Urothelium cell line (cell line): ENCODE measurements at places on chromosomes 4 and X.
A peak's percentile ranks its signal among the peaks of the same experiment; 100 is the strongest.

- no peak for DNase-seq
Observed at GRCh38 chr4:47784222-47784621, 53.6 kb downstream of the CORIN start.

DNA sequence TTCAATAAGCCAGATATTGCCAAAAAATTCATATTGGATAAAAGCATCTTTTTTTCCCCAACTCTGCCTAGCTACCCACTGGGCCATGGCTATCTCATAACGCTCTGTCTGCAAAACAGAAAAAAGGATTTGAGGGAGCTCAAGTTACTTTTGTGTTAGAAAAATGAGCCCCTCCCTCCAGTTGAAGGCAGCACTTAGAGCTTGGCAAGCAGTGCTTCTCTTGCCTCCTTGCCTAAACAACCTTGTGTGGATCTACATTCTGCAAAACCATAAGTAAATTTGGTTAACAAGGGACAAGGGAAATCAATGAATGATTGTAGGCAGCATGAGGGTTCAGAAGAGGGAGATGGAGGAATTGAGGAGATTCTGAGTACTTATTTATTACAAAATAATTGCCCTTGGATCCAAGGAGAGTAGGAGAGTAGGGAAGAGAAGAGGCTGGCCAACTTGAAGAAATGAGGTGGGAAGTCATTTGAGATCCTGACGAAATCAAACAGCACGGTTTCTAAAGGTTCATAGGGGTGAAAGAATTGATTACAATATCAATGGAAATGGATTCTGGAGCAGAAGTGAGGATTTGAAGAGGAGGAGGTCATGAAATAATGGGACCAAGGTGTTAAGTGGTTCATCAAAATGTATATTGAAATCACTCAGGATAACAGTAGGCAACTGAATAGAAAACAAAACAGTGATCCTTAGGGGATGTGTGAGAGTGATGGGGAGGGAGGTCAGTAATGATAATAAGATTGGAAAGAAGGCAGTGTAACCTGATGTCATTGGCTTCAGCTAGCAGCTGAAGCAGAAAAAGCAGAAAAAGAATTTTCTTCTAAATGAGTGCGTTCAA lies 434.8 kb upstream of the IGFBP7 start:
- no peak for DNase-seq

- DNase-seq, result no peak
Observed at GRCh38 chr4:153383131-153383530, 38.6 kb downstream of the MND1 start.

DNA sequence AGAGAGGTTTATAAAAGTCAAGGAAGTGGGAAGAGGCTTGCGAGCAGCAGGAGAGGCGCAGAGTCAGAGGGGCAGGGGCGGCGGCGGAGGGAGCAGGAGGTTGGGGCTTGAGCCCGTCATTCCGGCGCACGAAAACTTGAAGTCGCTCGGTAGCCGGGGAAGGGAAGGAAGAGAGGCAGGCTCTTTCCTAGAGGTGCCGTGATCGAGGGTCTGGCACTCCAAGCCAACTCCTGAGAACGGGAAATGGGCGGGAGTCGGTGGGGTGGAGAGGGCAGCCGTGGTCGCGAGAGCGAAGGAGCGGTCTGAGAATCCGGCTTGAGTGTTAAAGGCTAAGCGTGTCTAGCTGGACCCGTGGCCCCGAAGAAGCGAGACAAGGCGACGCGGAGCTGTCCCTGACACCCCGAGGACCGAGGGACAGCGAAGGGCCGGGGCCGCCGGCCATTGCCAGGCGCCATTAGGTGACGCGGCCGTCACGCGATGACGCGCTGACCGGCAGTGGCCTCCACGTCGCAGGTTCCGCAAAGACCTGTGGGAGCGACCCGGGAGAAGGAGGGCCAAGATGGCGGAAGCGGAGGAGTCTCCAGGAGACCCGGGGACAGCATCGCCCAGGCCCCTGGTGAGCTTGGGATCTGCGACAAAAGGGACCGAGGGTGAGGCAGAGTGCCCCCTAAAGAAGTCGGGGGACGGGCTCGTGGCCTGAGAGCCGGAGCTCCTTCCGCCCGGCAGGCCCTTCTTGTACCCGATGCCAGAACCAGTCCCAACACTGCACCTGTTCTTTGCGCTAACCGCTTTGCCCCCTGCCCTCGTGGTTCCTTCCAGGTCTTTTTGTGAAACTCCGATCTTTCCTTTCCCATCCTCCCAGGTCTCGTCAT lies at the start of gene YIPF6:
Gene YIPF6 (plus strand): TSS at position 544 of the 872 bp plus-strand sequence. CDS start 16 bp downstream, at position 560.
- peak; percentile 86 for DNase-seq

DNA sequence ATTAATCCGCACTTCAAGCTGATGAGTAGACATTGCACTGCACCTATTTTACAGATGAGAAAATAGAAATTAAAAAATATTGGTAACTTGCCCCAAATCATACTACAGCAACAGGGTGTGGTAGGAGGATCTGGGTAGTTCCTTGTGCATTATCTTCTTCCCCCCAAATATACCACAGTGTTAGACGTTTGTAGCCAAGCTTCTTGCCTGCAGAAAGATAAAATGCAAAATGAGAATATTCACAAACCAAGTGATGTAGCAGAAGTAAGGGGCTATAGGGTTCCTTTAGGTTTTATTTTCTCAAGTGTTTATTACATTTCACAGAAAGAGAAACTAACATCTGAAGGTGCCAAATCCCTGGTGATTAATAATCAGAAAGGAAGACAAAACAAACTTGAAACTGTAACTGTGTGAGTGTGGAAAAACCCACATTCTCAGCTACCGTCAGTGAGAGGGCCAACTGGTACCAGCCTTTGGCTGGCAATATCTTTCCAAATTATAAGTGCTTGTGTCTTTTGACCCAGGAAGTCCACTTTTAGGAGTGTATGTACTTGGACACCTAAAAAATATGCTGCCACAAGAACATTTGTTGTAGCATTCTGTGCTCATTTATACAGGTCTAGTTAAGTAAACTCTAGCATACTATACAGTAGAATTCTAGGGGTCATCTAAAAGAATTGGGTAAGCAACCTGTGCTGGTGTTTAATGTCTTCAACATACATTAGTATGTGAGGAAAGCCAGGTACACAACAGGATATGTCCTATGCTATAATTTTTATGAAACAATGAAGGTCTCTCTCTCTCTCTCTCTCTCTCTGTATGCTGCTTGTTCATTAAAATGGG lies 6.7 kb upstream of the CD38 start:
- DNase-seq, result no peak

DNA sequence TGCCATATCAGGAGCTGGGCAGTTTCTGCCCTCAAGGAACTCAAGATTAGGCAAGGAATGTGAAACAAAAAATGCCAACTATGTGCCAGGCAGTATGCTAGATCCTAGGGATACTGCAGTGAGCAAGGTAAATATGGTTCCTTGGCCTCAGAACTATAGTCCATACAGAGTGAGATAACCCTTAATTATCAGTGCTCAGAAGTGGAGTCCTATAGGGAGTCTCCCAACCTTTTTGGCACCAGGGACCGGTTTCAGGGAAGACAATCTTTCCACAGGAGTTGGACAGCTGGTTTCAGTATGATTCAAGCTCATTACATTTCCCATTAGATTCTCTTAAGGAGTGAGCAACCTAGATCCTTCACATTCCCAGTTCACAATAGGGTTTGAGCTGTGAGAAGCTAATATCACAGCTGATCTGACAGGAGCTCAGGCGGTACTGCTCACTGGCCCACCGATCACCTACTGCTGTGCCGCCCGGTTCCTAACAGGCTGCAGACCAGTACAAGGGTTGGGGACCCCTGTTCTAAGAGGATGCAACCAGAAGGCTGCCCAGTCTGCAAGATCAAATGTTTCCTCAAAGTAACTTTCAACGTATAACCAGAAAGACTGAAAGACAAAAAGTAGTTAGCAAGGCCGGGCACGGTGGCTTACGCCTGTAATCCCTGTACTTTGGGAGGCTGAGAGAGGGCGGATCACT lies 1.7 kb upstream of the SRP72 start:
- no peak for DNase-seq

DNA sequence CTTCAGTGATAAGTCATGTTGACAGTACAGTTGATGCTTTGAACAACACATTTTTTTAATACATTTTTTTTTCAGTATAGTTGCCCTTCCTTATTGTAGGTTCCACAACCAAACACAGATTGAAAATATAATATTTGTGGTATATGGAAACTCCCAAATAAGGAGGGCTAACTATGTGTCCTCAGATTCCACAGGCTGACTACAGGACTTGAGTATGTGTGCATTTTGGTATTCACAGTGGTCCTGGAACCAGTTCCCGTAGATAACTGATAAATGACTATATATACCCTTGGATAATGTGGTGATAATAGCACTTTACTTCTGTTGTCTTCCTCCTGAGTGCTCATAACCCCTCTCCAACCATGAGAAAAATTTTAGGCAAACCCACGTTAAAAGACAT lies 111.6 kb upstream of the NUDT6 start:
- DNase-seq, result no peak

GRCh38 chr4:169675825-169676224 lies 55.4 kb downstream of the CLCN3 start:
- DNase-seq, result no peak

DNA sequence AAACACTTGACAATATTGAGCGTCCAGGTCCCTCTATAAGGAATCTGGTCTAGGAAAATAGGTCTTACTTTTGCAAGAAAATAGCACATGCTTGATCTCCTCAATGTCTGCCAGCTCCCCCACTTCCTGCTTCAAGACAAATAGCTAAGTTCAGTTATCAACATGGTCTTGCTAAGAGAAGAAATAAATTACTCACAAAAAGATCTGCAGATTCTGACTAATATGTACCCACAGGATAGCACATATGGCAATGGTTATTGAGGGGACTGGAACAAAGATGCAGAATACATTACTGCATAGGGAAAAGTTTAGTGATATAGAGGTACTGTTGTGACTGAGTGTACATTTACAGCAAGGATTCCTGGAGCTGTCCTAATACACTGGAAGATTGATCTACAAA lies 457.5 kb upstream of the GRID2 start:
- no peak for DNase-seq

DNA sequence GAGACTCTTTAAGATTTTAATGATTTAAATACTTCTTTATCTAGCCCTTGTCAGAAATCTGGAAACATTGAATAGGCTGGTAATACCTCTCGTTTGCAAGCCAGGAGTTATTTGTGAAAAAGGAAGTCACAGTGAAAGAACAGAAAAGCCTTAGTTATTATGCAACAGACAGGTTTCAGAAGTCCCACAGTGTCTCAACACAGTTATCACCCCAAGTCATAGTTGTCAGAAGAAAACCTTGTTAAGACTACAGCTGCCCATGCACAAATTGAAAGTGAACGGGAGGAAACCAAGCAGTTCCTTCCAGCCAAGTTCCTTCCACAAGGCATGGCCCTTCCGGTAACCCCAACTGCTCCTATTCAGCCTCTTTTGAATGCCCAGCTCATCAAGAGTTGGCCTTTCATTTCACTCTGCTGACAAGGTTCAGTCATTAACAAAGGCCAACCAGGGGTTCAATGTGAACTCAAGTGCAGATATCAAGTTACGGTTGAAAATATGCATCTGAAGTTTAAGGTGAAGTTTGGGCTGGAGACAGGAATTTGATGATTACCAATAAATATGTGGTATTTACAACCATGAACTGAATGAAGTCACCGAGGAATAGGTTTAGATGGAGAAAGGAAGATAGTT lies 15.6 kb downstream of the ALPK1 start:
- DNase-seq, result no peak

DNA sequence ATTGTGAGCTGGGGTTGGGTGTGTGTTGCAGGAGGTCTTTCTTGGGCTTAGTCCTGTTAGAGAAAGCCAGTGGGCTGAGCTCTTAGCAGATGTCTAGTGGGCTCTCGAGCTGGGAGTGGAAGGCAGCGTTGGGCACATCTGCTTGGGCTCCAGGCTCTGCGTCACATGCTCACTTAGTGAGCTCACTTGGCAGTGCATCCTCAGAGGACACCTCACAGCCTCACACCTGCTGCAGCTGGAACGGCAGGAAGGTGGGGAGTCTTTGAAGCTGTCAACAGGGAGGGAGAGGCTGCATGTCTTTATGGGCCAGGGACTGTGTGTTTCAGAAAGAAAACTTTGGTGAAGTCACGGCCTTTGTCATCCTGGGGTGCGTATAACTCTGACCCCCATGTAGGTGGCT lies 82.2 kb downstream of the PSAPL1 start:
- no peak for DNase-seq

- DNase-seq, result no peak
Observed at GRCh38 chrX:31649201-31649600, 577.4 kb upstream of the FTHL17 start.

DNA sequence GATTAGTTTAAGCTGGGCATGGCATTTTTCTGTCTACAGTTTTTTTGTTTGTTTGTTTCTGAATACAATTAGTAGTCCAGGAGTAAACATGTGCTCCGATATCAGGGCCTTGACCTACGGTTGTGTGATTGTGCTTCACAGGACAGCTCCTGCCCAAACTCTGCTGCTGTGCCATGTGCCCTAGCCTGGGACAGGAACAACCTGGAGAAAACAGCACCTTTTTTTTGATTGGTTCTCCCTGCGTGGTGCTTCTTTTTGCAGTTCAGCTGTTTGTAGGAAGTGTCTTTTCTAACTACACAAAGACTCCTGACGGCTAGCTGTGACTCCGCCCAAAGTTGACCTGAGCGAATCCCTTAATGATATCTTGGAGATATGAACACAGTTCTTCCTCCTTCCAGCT lies 158.8 kb downstream of the ATP10D start:
- DNase-seq, result no peak

GRCh38 chrX:11445540-11445939 lies 152.3 kb downstream of the AMELX start:
- DNase-seq, result no peak

DNA sequence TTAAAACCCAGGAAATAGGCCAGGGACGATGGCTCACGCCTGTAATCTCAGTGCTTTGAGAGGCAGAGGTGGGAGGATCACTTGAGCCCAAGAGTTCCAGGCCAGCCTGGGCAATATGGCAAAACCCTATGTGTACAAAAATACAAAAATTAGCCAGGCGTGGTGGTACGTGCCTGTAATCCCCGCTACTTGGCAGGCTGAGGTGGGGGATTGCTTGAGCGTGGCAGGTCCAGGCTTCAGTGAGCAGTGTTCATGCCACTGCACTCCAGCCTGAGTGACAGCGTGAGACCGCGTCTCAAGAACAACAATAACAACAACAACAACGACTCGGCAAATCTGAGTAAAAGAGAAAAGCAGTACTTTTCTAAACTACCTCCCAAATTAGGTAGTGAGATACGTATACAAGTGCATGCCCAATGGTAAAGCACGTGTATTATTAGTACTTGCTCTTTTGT lies 13.0 kb upstream of the NDUFC1 start:
- no peak for DNase-seq

- DNase-seq, result no peak
Observed at GRCh38 chr4:98473046-98473445, 185.4 kb downstream of the TSPAN5 start.

DNA sequence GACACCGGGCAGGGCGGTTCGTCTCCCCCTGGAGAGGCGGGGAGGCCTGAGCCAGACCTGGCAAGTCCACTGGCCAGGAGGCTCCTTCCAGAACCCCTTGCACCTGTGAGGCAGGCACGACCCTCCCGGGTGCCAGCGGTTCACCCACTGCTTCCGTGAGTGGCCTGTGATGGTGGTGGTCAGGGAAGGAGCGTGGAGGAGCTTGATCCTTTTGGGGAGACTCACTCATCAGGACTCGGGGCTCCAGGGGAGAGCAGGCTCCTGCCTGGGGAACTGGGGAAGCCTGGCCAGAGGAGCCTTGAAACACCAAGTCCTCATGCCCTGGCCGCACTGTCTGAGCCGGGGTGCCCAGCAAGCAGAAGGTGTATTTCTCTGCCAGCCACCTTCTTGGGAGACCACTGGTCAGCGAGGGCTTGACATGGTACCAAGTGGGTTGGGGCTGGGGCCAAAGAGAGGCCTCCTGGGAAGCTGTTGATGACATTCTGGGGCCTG lies 860 bp downstream of the FAM50A start:
- no peak for DNase-seq

- no peak for DNase-seq
Observed at GRCh38 chrX:71604796-71605568, 13.3 kb downstream of the CXCR3 start.
